Panc1 (cell line): ENCODE measurements at places on chromosomes 2 and 18.

DNA sequence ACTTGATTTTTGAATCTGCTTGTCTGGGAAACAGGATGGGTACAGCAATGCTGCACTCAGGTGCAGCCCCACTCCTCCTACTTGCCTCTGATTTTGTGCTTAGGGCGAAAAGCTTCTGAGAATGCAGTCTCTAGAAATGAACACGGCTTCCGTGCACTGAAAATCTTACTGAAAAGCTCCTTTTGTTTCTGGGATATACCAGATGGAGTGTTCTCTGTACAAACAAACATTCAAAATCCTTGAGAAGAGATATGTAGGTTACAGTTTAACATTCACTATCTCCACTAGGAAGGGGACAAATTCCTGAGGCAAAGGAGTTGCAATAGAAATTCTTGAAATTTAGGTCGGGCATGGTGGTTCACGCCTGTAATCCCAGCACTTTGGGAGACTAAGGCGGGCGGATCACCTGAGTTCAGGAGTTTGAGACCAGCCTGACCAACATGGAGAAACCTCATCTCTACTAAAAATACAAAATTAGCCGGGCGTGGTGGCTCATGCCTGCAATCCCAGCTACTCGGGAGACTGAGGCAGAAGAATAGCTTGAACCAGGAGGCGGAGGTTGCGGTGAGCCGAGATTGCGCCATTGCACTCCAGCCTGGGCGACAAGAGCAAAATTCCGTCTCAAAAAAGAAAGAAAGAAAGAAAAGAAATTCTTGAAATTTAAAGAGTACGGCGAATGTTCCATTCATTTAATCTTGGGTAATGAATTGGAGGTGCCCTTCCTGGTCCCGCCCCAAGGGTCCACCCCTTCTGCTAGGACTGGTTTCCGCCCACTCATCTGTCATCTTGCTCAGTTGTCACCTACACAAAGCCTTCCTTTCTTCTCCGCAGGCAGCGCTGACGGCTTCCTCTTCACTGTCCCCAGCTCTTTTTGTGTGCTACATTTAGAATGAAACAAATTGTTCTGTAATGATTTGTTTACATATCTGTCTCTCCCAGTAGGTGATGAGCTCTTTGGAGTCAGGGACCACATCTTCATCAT, 92.4 kb downstream of the SOCS6 start:
- DNase-seq, result no peak

GRCh38 chr2:33529771-33530481, 53.5 kb downstream of the RASGRP3 start:
- DNase-seq, result no peak

DNA sequence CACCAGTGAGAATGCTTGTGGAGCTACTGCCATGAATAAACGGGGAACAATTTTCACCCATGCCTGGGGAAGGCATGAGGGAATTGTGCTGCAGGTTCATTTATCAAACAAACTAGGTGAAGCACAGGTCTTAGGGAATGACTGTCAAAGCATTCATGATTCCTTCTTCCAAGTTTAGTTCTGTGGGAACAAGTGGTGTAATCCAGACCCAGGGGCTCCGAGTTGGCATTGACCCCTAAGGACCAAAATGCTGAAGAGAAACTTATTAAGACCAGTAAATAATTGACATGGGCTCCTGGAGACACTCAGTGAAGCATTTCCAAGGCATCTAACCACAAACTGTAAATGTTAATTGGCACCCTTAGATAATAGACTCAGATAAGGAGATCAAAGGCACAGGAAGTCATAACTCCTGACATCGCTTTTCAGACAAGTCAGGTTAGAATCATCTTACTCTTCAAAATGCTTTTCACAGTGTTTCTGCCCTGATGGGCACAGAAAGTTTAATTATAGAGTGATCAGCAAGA, 96.9 kb downstream of the SPP2 start:
- DNase-seq, result no peak

DNA sequence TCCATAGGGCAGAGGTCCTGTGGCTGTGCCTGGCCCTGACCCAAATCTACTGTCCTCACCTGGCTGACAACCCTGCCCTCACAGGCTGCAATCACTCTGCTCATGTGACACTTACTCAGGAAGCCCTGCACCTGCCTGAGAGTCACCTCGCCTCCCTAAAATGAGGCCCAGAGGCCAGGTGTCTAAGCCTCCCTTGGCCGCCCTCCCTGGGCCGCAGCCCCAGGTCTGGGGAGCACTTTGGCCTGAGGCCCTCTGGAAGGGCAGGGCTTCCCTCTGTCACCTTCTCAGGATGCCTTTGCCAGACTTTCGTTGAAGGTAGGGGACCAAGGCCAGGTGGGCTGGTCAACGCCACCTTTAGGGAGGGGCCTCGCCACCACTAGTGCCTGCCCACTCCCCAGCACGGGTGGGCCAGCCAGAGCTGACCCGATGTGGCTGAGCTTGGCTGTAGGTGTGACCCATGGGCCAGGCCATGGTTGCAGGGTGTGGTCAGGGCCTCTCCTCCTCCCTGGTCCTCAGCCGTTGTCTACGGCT, 6.1 kb upstream of the GPC1 start:
- no peak for DNase-seq

DNA sequence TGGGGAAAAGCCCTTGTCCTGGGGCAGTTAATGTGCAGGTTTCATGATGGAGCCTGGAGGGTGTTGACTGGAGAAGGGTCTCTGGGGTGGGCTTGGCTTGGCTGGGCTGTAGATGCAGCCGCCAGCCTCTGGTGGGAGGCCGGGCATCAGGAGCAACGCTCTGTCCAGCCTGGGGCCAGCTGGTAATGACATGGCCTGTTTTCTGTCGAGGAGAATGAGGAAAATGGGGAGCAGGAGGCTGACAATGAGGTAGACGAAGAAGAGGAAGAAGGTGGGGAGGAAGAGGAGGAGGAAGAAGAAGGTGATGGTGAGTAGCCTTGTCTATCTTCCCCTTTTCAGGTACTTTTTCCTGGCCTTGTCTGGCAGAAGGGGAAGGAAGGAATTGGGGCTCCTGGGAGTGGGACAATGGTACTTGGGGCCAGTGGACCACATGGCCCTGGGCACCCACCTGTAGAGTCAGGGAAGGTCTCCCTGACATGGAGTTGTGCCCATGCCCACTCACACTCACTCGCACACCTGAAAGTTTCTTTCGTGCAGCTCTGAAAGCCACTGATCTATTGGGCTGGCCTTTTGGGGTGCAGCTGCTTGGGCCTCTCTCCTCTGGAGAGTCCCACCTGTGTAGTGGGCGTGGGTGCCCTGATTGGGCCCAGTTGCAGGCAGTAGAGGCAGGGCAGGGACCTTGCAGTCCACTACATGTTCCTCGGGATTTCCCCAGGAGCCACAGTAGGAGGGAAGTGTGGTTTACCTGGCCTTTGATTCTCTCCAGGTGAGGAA, 3.5 kb downstream of the PTMA start:
- no peak for DNase-seq
